Germinal center (tissue), 1 donor: ENCODE measurements at places on chromosomes 11 and 22.

GRCh38 chr11:119739975-119740374 is 11.0 kb upstream of the NECTIN1 start:
- DNase-seq, result no peak

DNA sequence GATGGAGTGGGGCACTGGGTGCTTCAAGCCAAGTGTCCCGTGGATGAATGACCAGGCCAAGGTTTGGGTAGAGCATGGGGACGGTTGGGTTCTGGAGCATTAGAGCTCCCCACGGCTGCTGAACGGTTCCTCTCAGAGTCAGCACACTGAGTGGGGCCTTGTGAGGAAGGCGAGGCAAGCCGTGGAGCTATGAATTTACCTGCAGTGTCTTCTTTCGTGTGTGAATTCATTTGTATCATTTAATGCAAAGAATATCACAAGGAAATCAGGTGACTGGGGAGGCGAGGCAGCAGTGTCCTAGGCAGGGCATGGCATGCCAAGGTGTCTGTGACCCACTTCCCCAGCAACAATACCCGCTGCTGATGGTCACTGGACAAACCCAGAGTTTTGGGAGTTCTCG is 343.5 kb upstream of the B3GAT1 start:
- no peak for DNase-seq

- no peak for DNase-seq
Measured at GRCh38 chr11:45902452-45903380, 4.4 kb downstream of the FREY1 start.

- peak; percentile 83 for DNase-seq
Measured at GRCh38 chr11:131688048-131688693, 317.8 kb downstream of the NTM start.

GRCh38 chr22:38035530-38035885 is 21.7 kb upstream of the PICK1 start:
- DNase-seq, result no peak

DNA sequence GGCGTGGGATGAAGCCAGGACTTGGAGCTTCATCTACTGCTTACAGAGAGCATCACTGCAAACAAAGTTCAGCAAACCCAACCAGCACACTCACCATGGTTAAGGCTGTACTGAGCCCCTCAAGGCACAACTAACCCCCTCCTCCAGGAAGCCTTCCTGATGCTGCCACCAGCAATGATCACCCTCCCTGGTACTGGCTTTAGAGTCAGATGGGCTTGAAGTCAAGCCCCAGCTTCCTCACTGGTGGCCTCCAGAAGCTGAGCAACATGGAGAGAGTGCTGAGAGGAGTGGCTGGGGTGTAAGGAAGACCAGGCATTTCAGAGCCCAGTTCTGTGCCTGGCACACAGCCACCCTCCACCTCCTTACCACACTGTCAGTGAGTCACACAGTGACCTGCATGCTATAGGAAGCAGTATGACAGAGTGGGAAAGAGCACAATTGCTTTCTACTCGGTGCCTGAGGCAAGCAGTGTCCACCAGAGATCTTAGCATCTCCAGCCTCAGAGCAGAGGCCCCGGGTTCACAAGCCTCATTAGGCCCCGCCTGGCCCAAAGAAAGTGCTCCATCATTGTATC is 24.7 kb upstream of the BAIAP2L2 start:
- no peak for DNase-seq

DNA sequence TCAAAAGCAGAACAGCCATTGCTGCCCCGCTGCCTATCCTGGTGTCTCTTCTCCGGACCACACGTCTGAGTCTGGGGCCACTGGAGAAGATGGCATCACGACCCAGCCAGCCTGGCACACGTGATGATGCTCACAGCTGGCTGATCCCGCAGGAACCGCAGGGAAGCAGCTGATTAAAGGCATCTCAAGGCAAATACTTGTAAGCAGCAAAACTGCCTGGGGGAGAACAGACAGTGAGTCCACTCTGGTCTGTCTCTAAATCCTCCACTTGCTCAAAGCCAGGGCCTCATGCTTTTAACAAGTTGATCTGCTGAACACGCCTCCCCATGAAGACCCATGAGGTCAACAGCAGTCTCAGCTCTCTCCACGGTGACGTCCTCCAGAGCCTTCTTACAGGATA is 108.6 kb downstream of the BRD1 start:
- no peak for DNase-seq

GRCh38 chr22:30453731-30454510 is 17.9 kb downstream of the SEC14L3 start:
- DNase-seq, result no peak

DNA sequence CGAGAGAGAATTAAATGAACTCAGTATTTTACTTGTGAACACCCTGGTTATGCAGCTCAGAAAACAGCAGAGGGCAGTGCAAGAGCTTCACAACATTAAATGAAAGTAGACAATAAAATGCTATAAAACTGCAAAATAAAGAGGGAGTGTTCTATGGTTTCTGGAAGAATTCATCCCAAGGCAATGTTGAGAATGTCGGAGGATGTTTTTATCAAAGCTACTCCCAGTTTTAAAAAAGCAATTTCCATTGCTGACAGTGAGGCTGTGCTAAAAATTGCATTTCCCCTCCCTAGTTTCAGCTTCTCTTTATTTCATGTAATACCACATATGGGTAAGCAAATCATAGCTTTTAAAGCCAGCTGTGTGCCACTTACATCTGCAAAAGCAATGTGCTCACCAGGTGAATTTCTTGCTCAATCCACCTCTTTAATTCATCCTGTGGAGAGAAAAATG is 296.8 kb downstream of the RAB38 start:
- DNase-seq, result no peak

DNA sequence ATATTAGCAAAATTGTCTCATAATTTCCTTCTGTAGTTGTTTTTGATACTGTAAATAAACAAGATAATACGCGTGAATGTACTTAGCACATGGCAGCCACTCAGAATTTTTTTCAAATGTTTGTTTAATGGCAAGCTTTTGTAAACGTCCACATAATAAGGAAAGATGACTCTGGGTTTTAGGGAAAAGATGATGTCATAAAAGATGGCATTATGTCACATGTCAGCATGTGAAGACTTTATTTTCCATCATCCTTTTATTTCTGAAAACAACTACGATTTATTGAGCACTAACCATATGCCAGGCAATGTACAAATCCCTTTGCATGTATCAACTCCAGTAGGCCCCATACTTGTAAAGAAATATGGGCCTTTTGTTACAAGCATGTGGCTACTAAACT is 139.9 kb downstream of the C11orf91 start:
- no peak for DNase-seq

- no peak for DNase-seq
Measured at GRCh38 chr11:78536933-78537332, 37.7 kb downstream of the NARS2 start.

- no peak for DNase-seq
Measured at GRCh38 chr11:62406034-62406433, 12.8 kb upstream of the SCGB1A1 start.

DNA sequence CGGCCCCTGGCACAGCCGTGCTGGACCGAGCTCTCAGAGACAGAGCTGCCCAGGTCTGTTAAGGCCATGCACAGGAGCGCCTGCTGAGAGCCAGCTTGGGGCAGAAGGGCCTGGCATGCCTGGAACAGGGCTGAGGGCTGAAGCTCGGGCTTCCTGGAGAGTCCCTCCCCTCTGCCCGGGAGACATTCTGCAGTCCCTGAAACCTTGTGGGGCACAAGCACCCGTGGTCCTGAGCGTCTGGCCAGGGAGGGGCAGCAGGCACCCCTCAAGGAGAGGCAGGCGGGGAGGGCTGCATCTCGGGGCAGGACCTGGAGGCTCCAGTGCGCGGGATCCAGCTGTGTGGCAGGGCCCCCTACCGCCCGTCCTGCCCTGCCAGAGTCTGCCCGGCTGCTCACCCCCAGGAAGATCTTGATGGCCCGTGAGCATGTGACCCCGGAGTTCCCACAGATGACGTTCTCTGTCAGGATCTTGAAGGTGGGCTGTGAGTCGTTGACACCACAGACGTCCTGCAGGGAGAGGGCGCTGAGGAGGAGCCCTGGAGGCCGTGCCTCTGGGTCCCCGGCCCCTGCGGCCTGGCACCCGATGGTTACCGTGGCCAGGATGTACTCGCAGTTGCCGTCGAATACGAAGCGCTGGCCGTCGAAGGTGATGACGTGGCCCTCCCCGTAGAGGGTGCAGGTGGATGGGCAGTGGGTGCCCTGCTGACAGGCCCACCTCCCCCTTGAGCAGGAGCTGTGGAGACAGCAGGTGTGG is 10.9 kb downstream of the MUC6 start:
- no peak for DNase-seq

GRCh38 chr22:35524966-35525686 is 15.5 kb upstream of the RASD2 start:
- no peak for DNase-seq

DNA sequence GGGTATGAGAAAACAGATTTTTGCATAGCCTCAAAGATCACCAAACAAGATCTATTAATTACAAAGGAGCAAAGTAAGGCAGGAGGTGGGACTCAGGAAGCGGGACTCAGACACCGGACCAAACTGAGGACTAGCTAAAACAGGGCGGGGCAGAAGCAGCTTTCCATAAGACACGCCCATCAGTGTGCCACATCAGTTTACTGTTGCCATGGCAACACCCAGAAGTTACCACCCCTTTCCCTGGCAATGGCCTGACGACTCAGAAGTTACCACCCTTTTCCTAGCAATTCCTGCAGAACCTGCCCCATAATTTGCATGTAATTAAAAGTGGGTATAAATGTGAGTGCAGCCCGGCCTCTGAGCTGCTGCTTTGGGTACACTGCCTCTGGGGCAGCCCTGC is 173.9 kb downstream of the SHANK2 start:
- no peak for DNase-seq

DNA sequence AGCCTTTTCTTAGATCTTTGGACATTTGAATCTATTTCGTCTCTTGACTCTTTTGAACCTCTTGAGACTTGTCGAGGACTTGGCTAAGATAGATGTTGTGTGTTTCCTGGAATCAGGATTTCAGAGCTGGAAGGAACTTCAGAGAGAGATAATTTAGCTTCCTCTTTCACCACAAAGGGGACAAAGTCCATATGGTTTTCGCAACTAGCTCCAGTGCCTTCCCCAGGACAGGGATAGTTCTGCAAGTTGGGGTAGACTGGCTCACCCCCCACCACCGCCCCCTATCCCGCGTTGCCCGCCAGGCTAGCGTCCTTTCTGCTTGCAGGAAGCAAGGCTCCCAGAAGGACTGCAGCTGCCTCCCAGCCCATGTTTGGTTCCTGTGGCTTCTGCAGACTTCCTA is 75.7 kb upstream of the MYO18B start:
- DNase-seq, result no peak

GRCh38 chr11:16605389-16605893 is 133.0 kb upstream of the C11orf58 start:
- DNase-seq, result no peak

GRCh38 chr11:37248145-37248544 is 650.1 kb upstream of the RAG2 start:
- DNase-seq, result no peak

DNA sequence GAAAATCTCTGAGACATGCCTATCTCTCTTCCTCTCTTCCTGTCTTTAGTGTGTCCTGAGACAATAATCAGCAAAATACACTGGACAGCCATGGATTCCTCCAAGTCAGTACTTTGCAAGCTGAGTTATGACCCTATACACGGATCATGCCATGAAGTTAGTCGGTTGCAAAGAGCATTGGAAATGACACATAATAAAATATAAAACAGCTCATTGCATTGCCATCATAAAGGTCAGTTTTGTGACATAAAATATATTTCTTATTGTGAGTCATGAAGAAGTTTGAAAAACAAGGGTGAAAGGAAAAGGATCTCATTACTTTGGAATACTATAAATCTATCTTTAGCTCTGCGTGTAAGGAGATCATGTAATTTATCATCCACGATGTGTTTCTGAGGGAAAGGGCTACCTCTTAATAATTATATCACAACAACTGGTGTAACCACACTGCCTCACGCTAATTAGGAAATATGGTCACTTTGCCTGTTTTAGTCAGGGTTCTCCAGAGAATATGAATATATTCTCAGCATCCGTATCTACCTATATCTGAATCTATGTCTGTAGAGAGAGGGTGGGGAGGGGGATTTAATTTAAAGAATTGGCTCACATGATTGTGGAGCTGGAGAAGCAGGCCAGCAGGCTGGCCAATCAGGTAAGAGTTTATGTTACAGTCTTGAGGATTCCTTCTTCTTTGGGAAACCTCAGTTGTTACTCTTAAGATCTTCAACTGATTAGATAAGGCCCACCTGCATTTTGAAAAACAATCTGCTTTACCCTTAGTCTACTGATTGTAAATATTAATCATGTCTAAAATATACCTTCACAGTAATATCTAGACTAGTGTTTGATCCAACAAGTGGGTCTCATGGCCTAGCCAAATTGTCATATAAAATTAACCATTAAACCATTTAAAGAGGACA is 198.8 kb downstream of the FAT3 start:
- no peak for DNase-seq

DNA sequence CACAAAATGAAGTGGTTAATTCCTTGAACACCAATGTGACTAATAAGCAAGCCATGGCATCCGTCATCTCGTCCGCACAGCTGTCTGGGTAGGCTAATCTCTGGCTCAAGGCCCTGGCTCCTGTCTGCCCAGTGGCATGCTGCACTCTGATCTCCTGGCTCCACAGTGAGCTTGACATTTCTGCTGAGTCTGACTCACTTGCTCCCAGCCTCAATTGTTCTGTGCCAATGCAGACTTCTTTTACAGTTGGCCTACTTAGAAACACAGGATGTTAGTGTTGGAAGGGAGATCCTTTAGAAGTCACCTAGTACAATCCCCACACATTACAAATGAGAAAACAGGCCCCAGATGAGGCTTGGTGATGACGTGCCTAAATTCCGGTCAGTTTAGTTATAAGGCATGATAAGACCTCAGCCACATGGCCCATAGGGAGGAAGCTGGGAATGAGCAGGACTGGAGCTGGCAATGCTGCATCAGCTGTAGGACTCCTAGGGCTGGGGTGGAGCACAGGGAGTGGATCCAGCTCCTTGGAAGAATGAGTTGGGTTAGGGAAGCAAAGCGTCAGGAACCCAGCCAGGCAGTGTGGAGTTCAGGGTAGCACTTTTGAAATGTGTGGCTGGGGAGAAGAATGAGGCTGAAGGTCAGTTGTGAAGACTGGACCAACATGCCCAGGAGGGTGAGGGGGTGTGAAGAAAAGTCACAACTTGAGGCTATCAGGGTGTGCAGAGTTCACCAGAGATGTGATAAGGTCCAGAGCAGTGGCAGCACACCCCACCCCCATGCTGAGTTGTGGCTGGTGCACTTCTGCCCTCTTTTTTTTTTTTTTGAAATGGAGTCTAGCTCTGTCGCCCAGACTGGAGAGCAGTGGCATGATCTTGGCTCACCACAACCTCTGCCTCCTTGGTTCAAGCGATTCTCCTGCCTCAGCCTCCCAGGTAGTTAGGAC is 70.2 kb upstream of the EED start:
- DNase-seq, result no peak

- no peak for DNase-seq
Measured at GRCh38 chr11:56307836-56308235, 7.1 kb upstream of the OR8K3 start.
